Small intestine (tissue), 16 donors: ENCODE measurements at places on chromosomes 11 and 22.

DNA sequence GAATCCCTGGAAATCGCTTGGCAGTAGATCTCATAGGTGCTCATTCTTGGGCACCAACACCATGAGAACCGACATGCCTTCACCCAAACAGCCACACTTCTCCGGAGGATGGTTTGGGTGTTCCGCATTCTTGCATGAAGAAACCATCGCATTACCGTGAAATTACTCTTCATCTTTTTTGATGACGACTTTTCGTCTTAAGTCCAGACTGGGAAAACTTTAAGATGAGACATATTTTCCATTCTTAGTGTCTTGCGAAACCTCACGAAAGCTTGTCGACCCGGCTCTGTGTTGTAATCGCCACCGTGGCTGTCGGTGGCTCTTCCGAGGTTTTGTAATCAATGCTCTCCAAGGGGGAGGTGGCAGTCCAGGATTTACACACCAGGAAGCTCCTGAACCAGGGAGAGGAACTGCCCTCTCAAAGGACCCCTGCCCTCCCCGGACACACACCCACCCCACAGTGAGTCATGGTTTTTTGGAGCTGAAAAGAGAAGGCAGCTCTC, 1.7 kb downstream of the TOM1 start:
- DNase-seq: peak; percentile 77

- peak; percentile 55 for DNase-seq
These were observed 35.0 kb downstream of the TPBGL start for GRCh38 chr11:75275581-75275980.

- no peak for DNase-seq
These were observed 21.0 kb upstream of the CHADL start for GRCh38 chr22:41261541-41262249.

DNA sequence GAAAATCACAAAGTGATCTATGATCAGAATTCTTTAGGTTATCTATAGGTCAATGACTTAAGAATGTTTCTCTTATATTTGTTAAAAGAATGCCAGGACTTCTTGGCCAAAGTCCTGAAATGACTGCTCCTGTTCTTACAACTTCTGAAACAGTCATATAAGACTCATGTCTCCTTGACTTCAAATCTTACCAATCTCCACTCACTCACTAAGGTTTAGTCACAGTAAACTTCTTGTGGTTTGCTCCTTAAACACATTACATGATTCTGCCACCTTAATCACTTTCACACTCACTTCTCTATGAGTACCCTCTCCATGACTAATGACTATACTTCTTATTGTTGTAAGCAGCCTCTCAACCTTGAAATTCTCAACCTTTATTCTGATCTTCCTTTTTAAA, 648.7 kb upstream of the CCDC179 start:
- no peak for DNase-seq

DNA sequence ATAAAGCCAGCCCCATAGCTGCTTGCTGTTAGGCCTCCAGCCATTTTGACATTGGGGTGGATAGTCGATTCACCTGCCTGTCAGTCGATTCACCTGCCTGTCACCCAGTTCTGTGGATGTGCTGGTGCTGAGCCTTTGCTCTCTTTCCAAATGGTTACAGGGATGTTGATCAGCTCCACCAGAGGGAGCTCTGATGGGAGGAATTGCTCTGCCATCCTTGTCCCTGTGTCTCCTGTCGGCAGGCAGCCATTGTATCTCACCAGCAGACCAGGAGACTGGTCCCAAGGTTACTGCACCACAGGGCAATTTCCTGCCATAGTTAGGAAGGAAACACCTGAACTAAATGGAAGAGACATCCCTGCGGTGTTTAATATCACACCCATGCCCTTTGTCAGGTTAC, 6.1 kb downstream of the MPEG1 start:
- DNase-seq: peak; percentile 64

GRCh38 chr22:23121424-23121823, 20.4 kb downstream of the RSPH14 start:
- DNase-seq: no peak

DNA sequence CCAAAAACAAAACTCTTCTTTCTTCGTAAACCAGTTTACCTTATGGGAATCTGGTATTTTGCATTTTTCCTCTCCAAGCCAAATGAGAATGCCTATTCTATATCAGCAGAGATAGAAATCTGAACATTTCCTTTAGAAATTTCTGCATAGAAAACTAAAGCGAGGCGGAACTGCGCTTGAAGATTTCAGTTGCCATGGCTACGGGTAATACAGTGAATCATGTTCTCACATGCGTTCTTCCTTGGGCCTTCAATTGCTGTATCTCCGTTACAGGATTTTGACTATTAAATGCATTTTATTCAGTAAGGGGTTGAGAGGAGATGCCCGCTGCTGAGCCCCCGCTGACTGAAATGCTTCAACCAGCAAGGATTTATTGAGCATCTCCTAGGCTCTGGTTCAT, 108.2 kb upstream of the CRYBB3 start:
- no peak for DNase-seq

GRCh38 chr11:76767659-76768058, 15.5 kb upstream of the TSKU start:
- no peak for DNase-seq

GRCh38 chr11:133687781-133688180, 155.5 kb upstream of the OPCML start:
- no peak for DNase-seq

- DNase-seq: no peak
These were observed 252.4 kb downstream of the GRM5 start for GRCh38 chr11:88813233-88813915.

GRCh38 chr11:62545437-62546243, 966 bp downstream of the AHNAK start:
- peak; percentile 88 for DNase-seq

DNA sequence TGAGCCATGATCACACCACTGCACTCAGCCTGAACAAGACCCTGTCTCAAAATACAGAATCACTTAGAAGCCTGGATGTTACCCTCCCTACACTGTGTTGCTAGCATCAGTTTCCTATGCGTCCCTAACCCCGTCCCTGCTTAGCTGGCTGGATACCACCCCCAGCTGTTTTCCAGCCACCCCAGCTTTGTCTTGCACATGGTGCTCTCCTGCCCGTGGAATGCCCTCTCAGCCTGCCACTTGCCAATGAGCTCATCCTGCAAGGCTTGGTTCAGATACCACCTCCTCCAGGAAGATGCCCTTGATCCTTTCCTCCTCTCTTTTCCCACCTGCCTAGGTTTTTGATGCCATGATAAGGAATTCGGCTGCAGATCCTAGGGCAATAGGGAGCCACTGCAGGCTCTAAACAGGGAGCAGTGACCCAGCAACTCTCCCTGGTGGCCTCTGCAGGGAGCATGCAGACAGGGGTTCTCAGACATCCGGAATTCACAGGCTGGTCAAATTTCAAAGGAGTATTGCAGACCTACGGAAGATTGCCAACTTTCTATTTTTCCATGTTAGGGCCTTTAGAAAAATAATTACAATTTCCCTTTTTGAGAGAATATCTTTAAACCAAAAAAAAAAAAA, 52.7 kb upstream of the WNT7B start:
- DNase-seq: no peak

DNA sequence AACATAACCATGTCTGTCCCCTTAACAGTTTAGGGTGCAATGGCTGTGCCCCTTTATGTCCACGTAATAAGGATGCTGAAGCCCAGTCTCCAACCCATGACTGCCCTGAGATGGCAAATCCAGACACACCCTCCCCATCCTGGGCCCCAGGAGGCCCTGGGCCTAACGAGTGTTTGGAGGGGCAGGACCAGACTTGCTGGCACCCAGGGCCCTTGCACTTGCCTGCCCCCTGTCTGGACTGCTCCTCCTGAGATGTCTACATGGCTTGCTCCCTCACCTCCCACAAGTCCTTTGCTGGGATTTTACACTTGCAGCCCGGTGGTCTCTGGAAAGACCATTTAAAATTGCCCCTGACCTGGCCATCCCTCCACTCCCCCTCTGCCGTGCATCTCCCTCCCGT, 132.2 kb upstream of the NECTIN1 start:
- DNase-seq: no peak

DNA sequence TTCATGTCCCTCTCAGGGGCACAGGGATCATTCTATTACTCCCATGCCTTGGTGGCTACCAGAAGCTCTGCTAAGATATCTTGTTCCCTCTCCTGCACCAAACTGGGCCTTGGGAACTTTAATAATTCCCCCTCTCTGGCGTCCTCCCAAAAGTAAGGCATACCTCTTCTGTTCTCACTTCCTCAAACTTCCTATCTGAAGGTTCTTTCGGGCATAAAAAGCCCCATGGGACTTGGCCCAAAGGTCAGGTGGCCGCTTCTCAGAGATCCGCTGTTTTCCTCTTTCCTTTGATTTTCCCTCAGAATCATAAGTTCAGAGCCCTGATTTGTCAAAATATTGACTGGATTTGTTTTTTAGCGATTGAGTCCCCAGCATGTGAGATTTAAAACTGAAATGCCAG, 13.0 kb downstream of the POLD3 start:
- DNase-seq: no peak

- DNase-seq: no peak
These were observed 337.2 kb upstream of the API5 start for GRCh38 chr11:42974510-42975179.

GRCh38 chr22:19807914-19808872, 46.5 kb downstream of the GNB1L start:
- DNase-seq: no peak

- no peak for DNase-seq
These were observed 575.6 kb upstream of the KIRREL3 start for GRCh38 chr11:127576210-127576609.

GRCh38 chr11:19332476-19332875, 91.7 kb upstream of the E2F8 start:
- DNase-seq: no peak

- no peak for DNase-seq
These were observed 3.6 kb upstream of the ARRB1 start for GRCh38 chr11:75355051-75355450.

DNA sequence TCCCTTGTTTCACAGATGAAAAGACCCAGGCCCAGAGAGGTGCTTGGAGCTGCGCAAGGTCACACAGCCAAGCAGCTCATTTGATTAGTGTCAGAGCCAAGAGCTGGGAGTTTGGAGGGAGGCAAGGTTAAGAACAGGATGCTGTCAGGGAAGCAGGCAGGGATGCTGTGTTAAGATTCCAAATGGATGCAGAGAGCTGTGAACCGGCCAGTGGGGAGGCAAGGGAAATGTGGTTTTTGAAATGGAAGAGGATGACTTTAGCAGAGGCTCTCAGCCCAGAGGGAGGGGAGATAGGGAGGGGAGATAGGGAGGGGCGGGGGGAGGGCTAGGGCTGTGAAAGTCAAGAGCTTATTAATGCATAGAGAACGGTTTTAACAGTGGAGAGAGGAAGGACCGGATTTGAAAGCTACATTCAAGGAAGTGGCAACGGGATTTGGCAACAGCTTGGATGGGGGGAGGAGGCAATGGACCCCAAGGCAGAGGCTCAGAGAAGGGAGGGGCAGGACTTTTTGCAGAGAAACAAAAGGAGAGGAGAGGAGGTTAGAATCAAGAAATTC, 13.0 kb downstream of the RTN4RL2 start:
- no peak for DNase-seq

- DNase-seq: no peak
These were observed 6.8 kb downstream of the GRAP2 start for GRCh38 chr22:39907605-39908097.

GRCh38 chr11:90635151-90635550, 412.3 kb upstream of the CHORDC1 start:
- no peak for DNase-seq

- DNase-seq: no peak
These were observed 50.0 kb downstream of the RRAS2 start for GRCh38 chr11:14308897-14309387.

GRCh38 chr11:86523738-86524619, 148.4 kb downstream of the ME3 start:
- DNase-seq: no peak

DNA sequence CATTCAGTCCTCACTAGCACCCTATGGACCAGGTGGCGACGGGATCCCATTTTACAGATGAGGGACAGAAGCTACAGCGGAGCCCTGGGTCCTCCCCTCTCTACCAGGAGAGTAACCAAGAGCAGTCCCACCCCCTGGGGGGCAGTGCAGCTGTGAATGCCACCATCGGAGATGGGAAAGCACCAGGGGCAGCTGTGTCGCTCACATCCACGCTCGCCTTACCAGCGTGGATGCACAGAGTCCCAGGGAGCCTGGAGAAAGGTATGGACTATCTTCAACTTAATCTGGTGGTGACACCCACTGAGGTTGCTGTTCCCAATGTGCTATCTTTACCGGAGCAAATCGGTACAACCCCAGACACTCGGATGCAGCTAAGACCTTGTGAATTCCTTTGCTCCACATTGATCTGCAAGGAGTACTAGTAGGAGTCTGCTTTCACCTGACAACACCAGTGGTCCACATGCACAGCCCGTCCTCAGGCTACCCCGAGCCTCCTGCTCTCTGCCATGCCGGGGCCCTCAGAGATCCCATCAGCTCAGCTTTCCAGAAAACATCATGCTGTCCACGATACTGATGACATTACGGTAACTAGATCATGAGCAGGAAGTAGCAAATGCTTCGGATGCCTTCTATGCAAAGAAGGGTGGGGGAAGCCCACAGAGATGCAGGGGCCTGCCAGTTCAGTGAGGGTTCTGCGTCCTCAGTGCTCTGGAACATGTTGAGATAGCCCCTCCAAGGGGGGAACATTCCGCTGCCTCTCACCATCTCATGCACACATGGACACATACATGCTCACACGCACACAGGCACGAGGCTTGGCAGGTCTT, 126.0 kb downstream of the CTTN start:
- no peak for DNase-seq

GRCh38 chr22:18980829-18981228, 44.7 kb upstream of the PRODH start:
- DNase-seq: no peak

GRCh38 chr11:44167046-44167445, 71.6 kb downstream of the EXT2 start:
- DNase-seq: no peak

- peak; percentile 82 for DNase-seq
These were observed at the start of gene PGGHG for GRCh38 chr11:288478-289397. Gene PGGHG, plus strand, starts transcription at chr11:289126. Its CDS starts 691 bp downstream, at chr11:289817.

DNA sequence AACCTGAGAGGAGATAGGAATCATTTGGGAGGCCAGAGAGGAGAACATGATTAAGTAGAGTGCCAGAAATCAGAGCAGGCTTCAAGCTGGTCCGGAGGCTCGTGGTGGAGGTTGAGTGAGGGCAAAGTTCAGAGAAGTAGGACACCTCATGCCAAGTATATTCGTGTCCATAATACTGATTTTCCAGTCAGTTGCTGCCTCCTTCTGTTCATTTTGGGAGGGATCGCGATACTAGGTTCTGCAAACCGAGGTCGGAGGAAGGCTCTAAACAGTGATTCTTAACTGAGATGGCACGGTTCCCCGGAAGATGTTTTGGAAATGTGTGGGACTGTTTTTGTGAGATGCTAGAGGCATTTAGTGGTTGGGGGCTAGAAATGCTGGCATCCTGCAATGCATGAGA, 13.6 kb upstream of the CD3E start:
- peak; percentile 76 for DNase-seq
